ENCODE measurements at places on chromosomes 4 and X.

- no peak overlapping the region for H3K4me3 ChIP-seq
- DNase-seq: no peak
- H3K27ac ChIP-seq: no peak overlapping the region
- no peaks in the 10 kb centered on the region for H3K27me3 ChIP-seq
- no peaks in the 10 kb centered on the region for H3K4me1 ChIP-seq
Measured at GRCh38 chrX:103792916-103793544, 16.4 kb downstream of the PLP1 start.

GRCh38 chr4:139617702-139618490, 47.7 kb upstream of the MGST2 start:
- H3K27me3 ChIP-seq: no peaks in the 10 kb centered on the region
- DNase-seq: no peak
- H3K36me3 ChIP-seq: no peaks in the 10 kb centered on the region
- no peak overlapping the region for H3K4me3 ChIP-seq
- no peak overlapping the region for H3K27ac ChIP-seq

DNA sequence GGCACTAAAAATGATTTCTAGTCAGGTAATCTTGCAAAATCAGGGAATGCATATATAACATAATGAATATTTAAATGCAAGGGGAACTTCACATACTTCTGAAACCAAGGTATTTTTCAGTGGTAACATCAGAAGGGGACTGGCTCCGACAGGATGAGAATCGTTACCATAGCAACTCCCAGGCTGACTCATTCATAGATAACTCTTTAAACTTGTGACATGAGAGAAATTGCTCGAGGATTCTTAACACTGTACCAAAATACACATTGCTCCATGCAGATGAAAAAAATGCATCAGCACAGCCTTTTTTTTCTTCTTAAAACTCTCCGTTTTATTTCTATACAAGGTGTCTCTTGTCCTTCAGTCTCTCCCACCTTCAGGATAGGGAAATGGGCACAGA, 114.3 kb downstream of the GABRB1 start:
- no peak for DNase-seq
- no peaks in the 10 kb centered on the region for H3K36me3 ChIP-seq
- H3K4me3 ChIP-seq: no peak overlapping the region
- H3K27me3 ChIP-seq: no peaks in the 10 kb centered on the region

- no peak overlapping the region for H3K27ac ChIP-seq
- no peaks in the 10 kb centered on the region for H3K36me3 ChIP-seq
- H3K4me1 ChIP-seq: no peaks in the 10 kb centered on the region
- no peaks in the 10 kb centered on the region for H3K27me3 ChIP-seq
Measured at GRCh38 chr4:118113220-118113619, 78.9 kb downstream of the NDST3 start.

DNA sequence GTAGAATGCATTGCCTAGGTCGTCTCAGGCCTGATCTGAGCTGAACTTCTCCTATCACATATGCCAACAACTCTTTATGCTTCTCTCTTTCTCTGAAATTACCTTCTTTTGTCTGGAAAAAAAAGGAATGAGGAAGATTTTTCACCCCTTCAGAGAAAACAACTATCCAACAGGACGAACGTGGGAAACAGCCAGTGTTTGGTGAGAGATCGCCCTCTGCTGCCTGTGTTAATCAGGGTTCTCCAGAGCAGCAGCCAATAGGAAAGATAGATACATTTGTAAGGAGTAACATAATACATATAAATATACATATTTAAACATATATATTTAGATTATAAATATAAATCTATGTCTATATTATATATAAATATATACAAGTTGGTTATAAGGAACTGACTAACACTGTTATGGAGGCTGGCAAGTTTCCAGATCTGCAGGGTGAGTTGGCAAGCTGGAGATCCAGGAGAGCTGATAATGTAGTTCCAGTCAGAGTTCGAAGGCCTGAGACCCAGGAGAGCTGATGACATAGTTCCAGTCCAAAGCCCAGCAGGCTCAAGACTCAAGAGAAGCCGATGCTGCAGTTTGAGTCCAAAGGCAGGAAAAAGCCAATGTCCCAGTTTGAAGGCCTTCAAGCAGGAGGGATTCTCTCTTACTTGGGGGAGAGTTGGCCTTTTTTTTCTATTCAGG, 13.3 kb downstream of the CETN2 start:
- no peak overlapping the region for H3K27ac ChIP-seq
- no peak for DNase-seq
- no peak overlapping the region for H3K4me3 ChIP-seq
- H3K36me3 ChIP-seq: no peaks in the 10 kb centered on the region
- no peaks in the 10 kb centered on the region for H3K4me1 ChIP-seq

GRCh38 chrX:154021131-154021611, 1.5 kb upstream of the IRAK1 start:
- H3K4me1 ChIP-seq: no peaks in the 10 kb centered on the region
- H3K36me3 ChIP-seq: no peaks in the 10 kb centered on the region
- DNase-seq: no peak
- no peak overlapping the region for H3K4me3 ChIP-seq
- no peaks in the 10 kb centered on the region for H3K27me3 ChIP-seq

DNA sequence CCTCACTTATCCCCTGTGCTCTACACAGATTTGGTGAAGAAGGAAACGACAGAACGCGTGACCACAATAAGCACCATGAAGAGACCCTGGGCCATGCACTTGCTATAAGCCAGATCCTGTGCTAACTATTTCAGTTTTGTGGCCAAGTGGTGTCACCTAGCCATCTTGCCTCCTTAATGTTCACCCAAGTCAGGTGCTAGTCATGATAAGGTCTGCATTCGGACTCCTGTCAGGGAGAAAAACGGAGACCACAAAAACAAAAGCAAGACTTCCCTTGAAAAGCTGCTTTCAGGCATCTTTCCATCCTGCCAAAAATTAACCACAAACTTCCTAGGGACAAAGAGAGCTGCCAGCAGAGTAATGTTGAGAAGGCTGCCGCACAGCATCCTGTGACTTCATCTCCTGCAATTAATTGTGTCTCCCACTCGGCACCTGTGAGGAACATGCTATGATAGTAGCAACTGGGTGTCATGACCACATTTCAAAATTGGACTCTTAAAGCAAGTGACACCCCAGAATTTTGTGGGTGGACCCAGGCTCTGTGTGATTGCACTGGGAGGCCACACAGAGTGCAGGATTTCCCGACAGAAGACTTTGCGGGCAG, 8.8 kb upstream of the IDS start:
- no peak overlapping the region for H3K27ac ChIP-seq
- no peak overlapping the region for H3K4me3 ChIP-seq
- no peaks in the 10 kb centered on the region for H3K36me3 ChIP-seq
- DNase-seq: no peak
- no peaks in the 10 kb centered on the region for H3K27me3 ChIP-seq

DNA sequence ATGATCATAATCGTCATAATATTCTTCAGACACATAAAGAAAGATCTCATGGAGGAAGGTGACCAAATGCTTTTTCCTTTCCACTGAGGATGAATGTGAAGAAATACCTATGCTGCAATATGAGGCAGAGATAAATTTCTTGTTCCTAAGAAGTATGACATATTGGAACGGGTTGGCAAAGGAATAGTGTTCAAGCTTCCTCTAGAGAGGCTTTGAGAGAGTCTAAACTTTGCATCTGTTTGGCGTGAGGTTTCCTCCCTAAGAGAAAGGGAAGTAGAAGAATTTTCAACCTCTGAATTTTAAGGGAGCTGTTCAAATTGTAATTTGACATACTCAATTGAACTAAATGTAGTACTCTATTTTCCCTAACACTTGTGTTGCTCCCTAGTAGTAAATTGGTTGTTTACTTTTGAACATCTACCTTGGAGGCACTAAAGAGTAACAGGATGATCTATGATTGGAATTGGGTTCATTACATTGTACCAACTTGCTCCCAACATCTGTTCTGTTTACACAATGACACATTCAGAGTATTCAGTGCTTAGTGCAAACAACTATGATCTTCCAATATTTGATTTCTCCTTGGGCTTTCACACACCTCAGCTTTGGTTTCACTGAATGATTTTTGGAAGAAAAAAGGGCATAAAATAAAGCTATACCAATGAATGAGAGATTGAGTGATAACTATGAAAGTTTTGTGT, 122.0 kb downstream of the CORIN start:
- H3K27ac ChIP-seq: no peak overlapping the region
- no peaks in the 10 kb centered on the region for H3K36me3 ChIP-seq
- DNase-seq: no peak
- no peaks in the 10 kb centered on the region for H3K27me3 ChIP-seq
- no peak overlapping the region for H3K4me3 ChIP-seq
- no peaks in the 10 kb centered on the region for H3K4me1 ChIP-seq

- H3K4me1 ChIP-seq: no peaks in the 10 kb centered on the region
- no peak overlapping the region for H3K4me3 ChIP-seq
Measured at GRCh38 chrX:150411656-150412055, 48.5 kb downstream of the MAMLD1 start.

GRCh38 chr4:31908261-31908660, 1188.1 kb downstream of the PCDH7 start:
- DNase-seq: no peak
- H3K27me3 ChIP-seq: no peaks in the 10 kb centered on the region
- H3K36me3 ChIP-seq: no peaks in the 10 kb centered on the region
- no peaks in the 10 kb centered on the region for H3K4me1 ChIP-seq

GRCh38 chr4:93261207-93261606, 567.3 kb upstream of the ATOH1 start:
- no peaks in the 10 kb centered on the region for H3K27me3 ChIP-seq
- no peaks in the 10 kb centered on the region for H3K4me1 ChIP-seq
- no peak overlapping the region for H3K4me3 ChIP-seq
- DNase-seq: no peak
- no peaks in the 10 kb centered on the region for H3K36me3 ChIP-seq
- H3K27ac ChIP-seq: no peak overlapping the region

DNA sequence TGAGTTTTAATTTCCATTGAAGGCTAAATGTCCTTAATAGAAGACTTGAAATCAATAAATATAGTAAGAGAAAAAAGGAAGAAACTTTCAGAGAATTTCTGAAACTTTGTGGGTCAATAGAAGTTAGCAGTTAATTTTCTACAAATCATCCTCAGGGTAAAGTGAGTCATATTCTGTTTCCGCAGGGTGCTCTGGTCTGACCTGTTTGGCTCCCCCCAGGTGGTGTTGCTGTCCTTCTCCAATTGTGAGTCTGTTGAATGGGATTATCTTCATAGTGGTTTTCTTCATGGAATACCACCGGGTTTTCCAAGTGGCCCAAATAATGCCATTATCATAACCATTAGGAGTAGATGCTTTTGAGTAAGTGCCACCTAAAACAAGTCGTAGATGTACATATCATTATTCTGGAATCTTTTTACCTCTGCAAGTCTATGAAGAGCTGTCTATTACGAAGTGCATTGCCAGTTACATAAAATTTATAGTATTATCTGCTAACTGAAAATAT, 7.7 kb downstream of the FGG start:
- no peaks in the 10 kb centered on the region for H3K4me1 ChIP-seq
- DNase-seq: no peak
- no peak overlapping the region for H3K4me3 ChIP-seq
- no peaks in the 10 kb centered on the region for H3K27me3 ChIP-seq

All from prostate gland (tissue), 2 donors.